Mucosa of descending colon (tissue), 3 donors: ENCODE measurements at places on chromosomes 16 and 17.

DNA sequence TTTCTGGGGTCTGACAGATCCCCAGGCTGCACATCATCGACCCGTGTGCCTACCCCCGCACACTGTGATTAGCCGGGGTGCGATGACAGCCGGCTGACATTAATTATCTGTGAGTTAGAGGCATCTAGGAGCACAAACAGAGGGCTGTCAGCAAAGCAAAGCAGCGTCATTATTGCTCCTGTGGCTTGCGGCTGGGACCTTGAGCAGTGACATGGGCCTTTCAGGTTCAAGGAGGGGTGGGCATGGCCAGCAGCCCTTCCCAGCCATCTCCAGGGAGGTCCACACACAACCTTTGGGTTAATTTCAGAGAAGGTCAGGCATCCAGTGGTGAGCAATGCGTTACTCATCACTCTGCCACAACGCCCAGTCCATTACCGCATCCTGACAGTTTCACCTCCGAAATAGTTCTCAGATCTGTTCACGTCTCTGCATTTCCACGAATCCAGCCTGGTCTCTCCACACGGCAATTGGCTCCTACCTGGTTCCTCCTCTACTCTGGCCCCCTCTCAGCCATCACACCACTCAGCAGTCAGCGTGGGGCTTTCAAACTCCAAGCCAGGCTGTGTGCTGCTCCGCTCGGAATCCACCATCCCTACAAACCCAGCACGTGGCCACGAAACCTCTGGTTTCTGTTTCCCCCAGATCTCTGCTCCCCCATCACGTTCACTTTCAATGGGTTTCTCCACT, 249.7 kb upstream of the C16orf82 start:
- DNase-seq: no peak

DNA sequence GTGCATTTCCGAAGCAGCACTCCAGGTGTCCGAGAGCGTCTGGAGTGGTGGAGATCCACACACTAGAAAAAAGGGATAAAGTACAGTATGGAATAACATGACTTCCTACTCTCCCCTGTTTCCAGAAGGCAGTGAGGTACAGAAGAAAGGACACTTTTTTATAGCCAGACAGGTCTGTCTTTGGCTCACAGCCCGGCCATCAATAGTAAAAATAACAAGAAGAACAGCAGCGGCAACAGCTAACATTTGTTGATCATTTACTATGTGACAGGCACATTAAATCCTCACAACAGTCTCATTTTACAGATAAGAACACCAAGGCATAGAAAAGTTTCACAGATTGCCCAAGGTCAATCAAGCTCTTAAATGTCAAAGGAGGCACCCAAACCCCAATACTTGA, 16.2 kb downstream of the DYNLRB2 start:
- no peak for DNase-seq

DNA sequence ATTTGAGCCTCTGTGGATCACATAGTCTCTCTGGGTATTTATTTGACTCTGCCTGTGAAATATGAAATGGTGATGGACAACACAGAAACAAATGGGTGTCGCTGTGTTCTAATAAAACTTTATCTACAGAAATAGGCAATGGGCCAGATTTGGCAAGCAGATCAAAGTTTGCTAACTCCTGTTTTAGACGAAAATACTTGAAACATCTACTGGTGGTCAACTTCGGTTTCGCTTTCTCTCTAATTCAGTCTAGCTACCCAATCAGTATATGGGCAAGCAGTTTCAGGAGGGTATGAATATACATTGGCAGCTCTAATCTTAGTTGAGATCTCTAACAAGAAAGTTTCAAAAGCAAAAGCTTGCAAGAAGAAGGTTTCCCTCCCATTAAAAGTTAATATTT, 60.1 kb upstream of the DYNLRB2 start:
- no peak for DNase-seq

- peak; percentile 19 for DNase-seq
Observed at GRCh38 chr17:55577687-55578086, 66.4 kb upstream of the SMIM36 start.

- peak; percentile 85 for DNase-seq
Observed at GRCh38 chr17:73998653-73999645, 204.5 kb upstream of the RPL38 start.

DNA sequence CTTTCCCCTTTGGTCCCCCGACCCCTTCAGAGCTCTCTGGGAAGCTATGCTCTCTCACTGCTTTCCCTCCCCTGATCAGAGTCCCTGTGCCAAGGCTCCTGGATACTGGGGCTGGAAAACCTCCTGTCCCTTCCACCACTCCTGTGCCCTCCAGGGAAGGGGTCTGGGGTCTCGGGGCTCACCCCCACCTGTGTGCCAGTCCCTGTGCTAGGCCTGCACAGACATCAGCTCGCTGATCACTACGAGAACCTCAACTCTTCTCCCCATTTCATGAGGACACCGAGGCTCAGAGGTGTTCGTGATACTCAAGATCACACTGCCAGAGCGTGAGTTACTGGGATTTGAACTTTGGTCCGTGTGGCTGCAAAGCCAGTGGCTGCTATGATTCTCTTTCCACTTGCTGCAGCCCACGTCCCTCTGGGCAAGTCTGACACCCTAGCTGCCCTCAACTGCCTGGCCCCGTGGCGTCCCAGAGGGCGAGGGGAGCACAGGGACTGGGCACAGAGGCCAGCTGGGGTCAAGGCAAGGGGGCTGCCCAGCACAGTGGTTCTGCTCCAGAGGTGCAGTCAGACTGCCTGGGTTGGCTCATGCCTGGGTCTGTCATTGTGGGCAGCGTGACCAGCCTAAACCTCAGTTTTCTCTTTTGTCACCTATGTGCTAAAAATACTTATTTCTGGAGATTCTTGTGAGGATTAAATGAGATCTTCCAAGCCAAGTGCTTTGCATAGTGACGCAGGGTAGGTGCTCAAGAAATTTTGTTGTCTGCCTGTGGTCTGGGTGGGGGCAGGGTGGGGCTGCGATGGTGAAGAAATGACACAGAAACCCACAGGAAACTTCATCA, 43.8 kb upstream of the TOB1 start:
- DNase-seq: no peak

DNA sequence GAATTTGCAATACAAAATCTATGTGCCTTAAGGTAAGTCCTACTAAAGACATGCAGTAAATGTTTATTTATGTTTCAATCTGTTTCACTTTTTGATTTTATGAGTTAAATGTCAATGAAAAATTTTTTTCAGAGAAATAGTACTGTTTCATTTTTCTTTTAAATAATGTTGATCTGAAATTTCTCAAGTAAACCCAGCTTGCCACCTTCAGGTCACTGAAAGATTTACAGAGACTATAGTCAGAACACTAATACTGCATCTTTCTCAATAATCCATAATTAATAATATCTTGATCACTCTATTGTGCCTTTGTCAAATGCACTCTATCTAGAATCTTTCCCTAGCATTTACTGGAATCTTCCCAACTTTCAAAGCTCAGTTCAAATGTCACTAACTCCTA, 6.5 kb upstream of the DHX40 start:
- no peak for DNase-seq

- peak; percentile 53 for DNase-seq
Observed at GRCh38 chr16:27355610-27356009, 41.8 kb downstream of the IL4R start.

DNA sequence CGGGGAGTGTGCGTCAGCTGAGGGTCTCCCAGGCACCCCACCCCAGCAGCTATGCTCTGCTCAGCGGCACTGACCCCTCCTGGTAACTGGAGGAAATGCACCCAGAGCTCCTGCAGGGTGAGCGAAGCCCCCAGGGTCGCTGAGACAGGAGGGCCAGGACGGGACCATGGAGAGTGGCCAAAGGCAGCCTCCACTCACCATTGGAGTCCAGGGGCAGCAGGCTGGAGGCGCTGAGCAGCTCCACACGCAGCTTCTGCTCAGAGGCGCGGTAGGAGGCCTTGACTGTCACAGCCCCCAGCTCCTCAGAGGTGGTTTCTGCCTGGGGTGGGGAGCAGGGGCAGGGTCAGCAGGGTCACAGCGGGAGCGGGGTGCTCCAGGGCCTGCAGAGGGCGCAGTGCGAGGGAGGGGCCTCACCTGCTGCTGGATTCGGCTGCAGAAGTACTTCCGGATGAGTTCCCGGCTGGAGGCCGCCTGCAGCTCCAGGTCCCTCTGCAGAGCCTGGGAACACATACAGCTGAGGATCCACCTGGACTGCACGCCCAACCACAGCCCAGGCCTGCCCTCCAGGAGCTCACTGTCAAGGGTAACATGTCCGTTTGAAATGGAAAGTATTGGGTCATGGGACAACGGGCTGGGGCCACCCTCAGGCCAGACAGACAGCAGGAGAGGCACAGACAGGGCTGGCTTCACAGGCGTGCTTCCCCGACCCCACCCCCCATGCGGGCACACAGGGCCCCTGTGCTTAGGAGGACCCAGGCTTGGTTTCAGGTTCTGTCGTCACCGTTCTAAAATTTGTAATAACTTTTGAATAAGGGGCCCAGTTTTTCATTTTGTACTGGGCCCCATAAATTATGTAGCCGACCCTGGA, 13.8 kb downstream of the UNC13D start:
- peak; percentile 75 for DNase-seq

GRCh38 chr17:40561871-40562611, 3.2 kb downstream of the CCR7 start:
- DNase-seq: no peak

- peak; percentile 90 for DNase-seq
Observed at GRCh38 chr17:4908711-4909496, 6.0 kb upstream of the CHRNE start.

DNA sequence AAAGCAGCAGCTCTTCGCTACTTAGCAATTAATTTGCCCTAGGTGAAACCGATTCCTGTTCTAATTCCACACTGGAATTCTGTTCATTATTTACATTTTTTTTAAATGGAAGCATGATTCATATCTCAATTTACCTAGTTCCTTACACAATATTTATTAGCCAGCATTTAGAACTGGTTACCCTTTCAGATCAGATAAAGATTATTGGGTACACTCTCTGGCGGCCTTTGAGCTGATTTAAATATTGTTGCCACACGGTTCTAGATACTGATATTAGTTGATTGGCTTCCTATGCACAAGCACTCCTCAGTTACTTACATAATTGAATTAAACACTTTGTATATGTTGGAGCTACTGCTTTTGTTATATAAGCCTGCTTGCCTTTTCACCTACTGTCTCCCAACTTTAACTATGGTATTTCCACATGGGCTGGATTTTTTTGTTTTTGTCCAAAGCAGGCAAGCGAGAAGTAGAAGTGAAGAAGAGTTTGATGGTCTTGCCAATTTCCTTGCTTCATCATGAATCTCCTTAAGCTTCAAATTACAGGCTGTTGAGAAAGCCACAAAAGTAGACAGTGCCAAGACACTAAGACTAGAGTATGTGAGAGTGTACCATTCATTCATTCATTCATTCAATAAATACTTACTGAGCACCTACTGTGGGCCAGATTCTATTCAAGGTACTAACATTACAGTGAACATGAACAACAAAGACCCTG, 3.9 kb upstream of the ALDH3A2 start:
- DNase-seq: no peak
